ENCODE measurements at places on chromosomes 7 and 10. TPM values are rescaled to one million over a fixed set of nuclear protein-coding genes. Genes with fewer than 3 reads are reported as not detected.

Gene CLRN3
- total RNA-seq = not detected

GRCh38 chr7:57182031-57182430, 49.8 kb upstream of the ZNF479 start:
- DNase-seq = no peak

DNA sequence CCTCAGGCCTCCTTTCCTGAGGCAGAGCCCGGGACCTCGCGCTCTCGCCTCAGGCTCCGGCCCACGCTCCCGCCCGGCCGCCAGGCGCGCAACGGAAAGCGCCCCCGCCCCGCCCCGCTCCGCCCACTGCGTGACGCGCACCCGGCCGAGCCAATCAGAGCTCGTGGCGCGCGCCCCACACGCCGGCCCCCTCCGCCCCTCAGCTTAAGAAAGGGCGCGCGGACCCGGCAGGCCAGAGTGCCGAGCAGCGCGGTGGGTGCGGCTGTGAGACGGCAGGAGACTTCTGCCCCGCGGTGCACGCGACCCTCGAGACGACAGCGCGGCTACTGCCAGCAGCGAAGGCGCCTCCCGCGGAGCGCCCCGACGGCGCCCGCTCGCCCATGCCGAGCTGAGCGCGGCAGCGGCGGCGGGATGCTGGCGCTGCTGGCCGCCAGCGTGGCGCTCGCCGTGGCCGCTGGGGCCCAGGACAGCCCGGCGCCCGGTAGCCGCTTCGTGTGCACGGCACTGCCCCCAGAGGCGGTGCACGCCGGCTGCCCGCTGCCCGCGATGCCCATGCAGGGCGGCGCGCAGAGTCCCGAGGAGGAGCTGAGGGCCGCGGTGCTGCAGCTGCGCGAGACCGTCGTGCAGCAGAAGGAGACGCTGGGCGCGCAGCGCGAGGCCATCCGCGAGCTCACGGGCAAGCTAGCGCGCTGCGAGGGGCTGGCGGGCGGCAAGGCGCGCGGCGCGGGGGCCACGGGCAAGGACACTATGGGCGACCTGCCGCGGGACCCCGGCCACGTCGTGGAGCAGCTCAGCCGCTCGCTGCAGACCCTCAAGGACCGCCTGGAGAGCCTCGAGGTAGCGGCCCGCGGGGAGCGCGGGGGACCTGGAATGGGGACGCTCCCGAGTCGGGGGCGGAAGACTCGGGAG, at the start of gene NPTX2:
Gene NPTX2 (plus strand): TSS at position 235 of the 909 bp plus-strand sequence. CDS start 177 bp downstream, at position 412.
- peak; percentile 38 for DNase-seq

DNA sequence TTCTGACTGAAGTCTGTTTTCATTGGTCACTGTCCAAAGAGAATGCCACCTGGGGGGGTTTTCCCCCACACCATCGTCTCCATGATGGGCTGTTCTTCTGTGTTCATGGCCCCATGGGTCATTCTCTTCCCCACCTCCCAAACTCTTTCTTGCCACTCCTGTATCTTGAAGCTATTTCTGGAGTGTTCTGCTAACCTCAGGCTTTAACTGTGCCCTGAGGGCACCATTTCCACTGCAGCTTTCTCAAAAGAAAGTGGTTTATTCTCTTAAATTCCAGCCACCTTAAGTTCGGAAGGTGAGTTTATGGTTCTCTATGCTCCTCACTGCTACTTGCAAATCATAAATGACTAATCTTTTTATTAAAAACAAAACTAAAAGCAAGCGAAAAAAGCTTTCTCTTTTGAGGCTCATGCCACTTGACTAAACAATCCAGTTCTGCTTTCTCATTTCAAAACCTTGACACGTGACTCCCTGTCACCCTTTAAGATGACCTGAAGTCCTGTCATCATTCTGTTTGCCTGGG, 7.4 kb upstream of the APBB1IP start:
- no peak for DNase-seq

Gene ANKRD30A
- 0.32 TPM for total RNA-seq

All from left cardiac atrium (tissue), 4 donors.